ENCODE measurements at places on chromosomes 4 and X.

- H3K27me3 ChIP-seq, result no peaks in the 10 kb centered on the region
- H3K4me1 ChIP-seq, result no peaks in the 10 kb centered on the region
- no peaks in the 10 kb centered on the region for H3K36me3 ChIP-seq
- no peak overlapping the region for H3K4me3 ChIP-seq
Observed at GRCh38 chr4:83724485-83725335, 188.8 kb downstream of the GPAT3 start.

GRCh38 chrX:107728371-107729099, 47.1 kb downstream of the TSC22D3 start:
- H3K27me3 ChIP-seq, result no peaks in the 10 kb centered on the region
- no peaks in the 10 kb centered on the region for H3K36me3 ChIP-seq
- no peak overlapping the region for H3K4me3 ChIP-seq
- DNase-seq, result no peak
- peaks cover 4% of the 10 kb centered on the region for H3K4me1 ChIP-seq

GRCh38 chr4:37884855-37885487, 5.9 kb upstream of the TBC1D1 start:
- H3K36me3 ChIP-seq, result no peaks in the 10 kb centered on the region
- no peaks in the 10 kb centered on the region for H3K27me3 ChIP-seq
- no peaks in the 10 kb centered on the region for H3K4me1 ChIP-seq
- H3K27ac ChIP-seq, result peak overlapping the region; percentile 91
- no peak overlapping the region for H3K4me3 ChIP-seq

DNA sequence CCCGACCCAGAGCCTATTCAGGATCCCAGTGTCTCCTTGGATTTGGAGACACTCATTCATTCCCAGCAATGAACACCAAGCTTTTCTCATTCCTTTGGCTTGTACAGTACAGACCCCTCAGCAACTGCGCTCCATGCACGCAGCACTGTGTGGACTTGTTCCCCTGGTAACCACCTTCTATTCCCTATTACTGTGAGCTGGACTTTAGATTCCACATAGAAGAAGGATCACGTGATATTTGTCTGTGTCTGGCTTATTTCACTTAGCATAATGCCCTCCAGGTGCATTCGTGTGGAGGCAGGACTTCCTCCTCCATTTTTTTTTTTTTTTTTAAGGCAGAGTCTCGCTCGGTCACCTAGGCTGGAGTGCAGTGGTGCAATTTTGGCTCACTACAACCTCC, 106.4 kb downstream of the PHKA2 start:
- no peaks in the 10 kb centered on the region for H3K27me3 ChIP-seq
- no peak overlapping the region for H3K27ac ChIP-seq
- peaks cover 4% of the 10 kb centered on the region for H3K4me1 ChIP-seq
- no peak overlapping the region for H3K4me3 ChIP-seq
- no peak for DNase-seq

GRCh38 chr4:53943345-53944085, 120.9 kb downstream of the CHIC2 start:
- H3K4me1 ChIP-seq, result no peaks in the 10 kb centered on the region
- DNase-seq, result no peak
- no peak overlapping the region for H3K27ac ChIP-seq
- H3K36me3 ChIP-seq, result no peaks in the 10 kb centered on the region

- no peaks in the 10 kb centered on the region for H3K4me1 ChIP-seq
- no peak overlapping the region for H3K27ac ChIP-seq
- H3K4me3 ChIP-seq, result no peak overlapping the region
- DNase-seq, result no peak
- no peaks in the 10 kb centered on the region for H3K27me3 ChIP-seq
Observed at GRCh38 chr4:8602686-8603430, 10.3 kb downstream of the CPZ start.

DNA sequence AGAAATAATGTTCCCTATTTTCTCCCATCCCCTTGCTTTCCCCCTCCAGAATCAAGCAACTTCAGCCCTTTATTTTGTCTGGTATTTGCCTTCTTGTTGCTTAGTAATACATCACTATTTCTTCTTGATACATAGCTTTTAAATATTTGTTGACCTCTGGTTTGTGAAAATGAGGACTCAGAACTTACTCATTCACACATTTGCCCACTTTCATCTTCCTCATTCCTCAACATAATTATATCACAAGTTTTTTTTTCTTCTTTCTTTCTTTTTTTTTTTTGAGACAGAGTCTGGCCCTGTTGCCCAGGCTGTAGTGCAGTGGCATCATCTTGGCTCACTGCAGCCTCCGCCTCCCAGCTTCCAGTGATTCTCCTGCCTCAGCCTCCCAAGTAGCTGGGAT, 28.9 kb upstream of the NDUFC1 start:
- no peaks in the 10 kb centered on the region for H3K4me1 ChIP-seq
- H3K4me3 ChIP-seq, result no peak overlapping the region
- DNase-seq, result no peak
- no peak overlapping the region for H3K27ac ChIP-seq

GRCh38 chrX:18146954-18147353, 73.7 kb downstream of the BEND2 start:
- no peaks in the 10 kb centered on the region for H3K36me3 ChIP-seq
- H3K27me3 ChIP-seq, result no peaks in the 10 kb centered on the region
- no peak for DNase-seq
- no peak overlapping the region for H3K4me3 ChIP-seq
- H3K27ac ChIP-seq, result no peak overlapping the region

- H3K27ac ChIP-seq, result no peak overlapping the region
- H3K36me3 ChIP-seq, result no peaks in the 10 kb centered on the region
- no peaks in the 10 kb centered on the region for H3K27me3 ChIP-seq
- no peak overlapping the region for H3K4me3 ChIP-seq
Observed at GRCh38 chrX:122113376-122113775, 1066.0 kb downstream of the GLUD2 start.

- DNase-seq, result no peak
- H3K27ac ChIP-seq, result no peak overlapping the region
- no peaks in the 10 kb centered on the region for H3K4me1 ChIP-seq
- no peaks in the 10 kb centered on the region for H3K27me3 ChIP-seq
- no peak overlapping the region for H3K4me3 ChIP-seq
Observed at GRCh38 chr4:6689506-6689960, 4.1 kb upstream of the S100P start.

DNA sequence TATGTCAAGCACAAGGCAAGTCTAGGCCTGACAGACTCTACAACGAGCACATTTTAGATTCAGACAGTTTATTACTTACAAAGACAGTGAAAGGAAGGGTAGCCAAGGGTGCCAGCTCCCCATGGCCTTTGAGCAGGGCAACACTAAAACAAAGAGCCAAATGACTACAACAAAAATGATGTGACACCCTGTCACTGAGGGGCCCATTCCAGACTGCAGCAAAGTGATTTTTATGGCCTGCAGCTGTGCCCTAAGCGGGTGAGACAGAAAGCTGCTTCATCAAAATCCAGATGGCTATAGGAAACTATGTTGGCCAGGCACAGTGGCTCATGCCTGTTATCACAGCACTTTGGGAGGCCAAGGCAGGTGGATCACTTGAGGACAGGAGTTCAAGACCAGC, 13.4 kb upstream of the RP2 start:
- no peaks in the 10 kb centered on the region for H3K4me1 ChIP-seq
- H3K27ac ChIP-seq, result no peak overlapping the region
- no peak overlapping the region for H3K4me3 ChIP-seq
- no peaks in the 10 kb centered on the region for H3K36me3 ChIP-seq

GRCh38 chr4:119025916-119026661, 109.5 kb upstream of the MYOZ2 start:
- H3K27me3 ChIP-seq, result no peaks in the 10 kb centered on the region
- peaks cover 8% of the 10 kb centered on the region for H3K4me1 ChIP-seq
- no peaks in the 10 kb centered on the region for H3K36me3 ChIP-seq
- H3K4me3 ChIP-seq, result peak overlapping the region; percentile 39
- H3K27ac ChIP-seq, result peak overlapping the region; percentile 93
- peak; percentile 71 for DNase-seq

DNA sequence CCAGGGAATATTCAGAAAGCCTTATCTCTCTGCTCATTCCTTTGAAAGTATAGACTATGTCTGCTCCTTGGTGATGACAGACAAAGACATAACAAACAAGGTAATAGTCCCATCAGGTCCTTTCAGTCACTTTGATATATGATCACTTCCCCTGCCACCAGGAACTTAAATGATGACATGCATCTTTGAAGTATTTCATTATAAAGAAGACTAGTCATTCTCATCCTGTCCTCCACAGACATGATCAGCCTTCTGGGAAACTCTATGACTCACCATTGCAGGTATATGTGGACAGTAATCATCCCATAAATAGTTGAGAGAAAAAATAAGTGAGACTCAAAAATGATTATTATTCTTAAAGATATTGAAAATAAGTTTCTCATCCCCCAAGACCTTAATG, 117.5 kb upstream of the VCX2 start:
- no peaks in the 10 kb centered on the region for H3K27me3 ChIP-seq
- no peak overlapping the region for H3K4me3 ChIP-seq
- DNase-seq, result no peak
- no peak overlapping the region for H3K27ac ChIP-seq
- H3K4me1 ChIP-seq, result no peaks in the 10 kb centered on the region

GRCh38 chr4:54320826-54321685, 92.0 kb downstream of the PDGFRA start:
- H3K36me3 ChIP-seq, result no peaks in the 10 kb centered on the region
- no peak for DNase-seq
- no peaks in the 10 kb centered on the region for H3K4me1 ChIP-seq
- H3K4me3 ChIP-seq, result no peak overlapping the region

DNA sequence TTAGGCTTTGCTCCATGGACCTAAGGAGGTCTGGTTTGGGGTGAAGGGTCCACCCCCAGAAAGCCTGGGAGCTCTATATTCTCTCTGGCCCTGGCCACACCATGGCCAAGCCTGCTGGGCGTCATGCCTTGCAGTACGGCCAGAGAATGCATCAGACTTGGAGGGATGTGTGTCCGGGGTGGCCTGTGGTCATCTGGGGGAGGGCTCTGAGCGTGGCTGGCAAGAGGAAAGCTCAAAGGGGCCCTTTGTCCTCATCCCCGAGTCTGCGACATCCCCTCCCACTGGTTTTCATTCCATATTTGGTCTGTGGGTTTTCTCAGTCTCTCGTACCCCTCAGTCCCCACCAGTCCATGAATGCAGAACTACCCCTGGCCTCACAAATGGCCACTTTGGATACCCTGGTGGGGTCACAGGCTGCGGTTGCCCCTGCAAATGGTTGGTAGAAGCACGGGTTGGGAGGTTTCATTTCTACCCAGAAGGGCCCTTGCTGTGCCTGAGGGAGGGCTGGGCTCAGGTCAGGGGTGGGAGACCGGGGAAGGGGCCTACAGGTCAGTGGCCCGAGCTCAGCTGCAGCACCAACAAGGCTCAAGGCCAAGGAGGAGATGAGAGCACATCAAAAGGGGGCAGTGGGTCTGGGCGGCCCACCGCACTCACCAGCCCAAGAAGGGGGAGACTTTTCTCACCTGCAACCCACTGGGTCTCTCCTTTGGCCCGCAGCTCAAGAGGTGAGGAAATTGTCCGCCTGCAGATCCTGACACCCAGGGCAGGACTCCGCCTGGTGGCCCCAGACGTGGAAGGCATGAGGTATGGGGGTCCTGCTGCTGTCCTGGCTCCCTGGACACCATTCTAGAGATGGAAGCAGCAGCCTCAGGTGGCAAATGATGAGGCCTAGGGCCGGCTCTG, 30.2 kb downstream of the ZNF185 start:
- no peaks in the 10 kb centered on the region for H3K27me3 ChIP-seq
- DNase-seq, result no peak
- no peaks in the 10 kb centered on the region for H3K4me1 ChIP-seq
- H3K4me3 ChIP-seq, result no peak overlapping the region
- H3K27ac ChIP-seq, result no peak overlapping the region
- H3K36me3 ChIP-seq, result no peaks in the 10 kb centered on the region

DNA sequence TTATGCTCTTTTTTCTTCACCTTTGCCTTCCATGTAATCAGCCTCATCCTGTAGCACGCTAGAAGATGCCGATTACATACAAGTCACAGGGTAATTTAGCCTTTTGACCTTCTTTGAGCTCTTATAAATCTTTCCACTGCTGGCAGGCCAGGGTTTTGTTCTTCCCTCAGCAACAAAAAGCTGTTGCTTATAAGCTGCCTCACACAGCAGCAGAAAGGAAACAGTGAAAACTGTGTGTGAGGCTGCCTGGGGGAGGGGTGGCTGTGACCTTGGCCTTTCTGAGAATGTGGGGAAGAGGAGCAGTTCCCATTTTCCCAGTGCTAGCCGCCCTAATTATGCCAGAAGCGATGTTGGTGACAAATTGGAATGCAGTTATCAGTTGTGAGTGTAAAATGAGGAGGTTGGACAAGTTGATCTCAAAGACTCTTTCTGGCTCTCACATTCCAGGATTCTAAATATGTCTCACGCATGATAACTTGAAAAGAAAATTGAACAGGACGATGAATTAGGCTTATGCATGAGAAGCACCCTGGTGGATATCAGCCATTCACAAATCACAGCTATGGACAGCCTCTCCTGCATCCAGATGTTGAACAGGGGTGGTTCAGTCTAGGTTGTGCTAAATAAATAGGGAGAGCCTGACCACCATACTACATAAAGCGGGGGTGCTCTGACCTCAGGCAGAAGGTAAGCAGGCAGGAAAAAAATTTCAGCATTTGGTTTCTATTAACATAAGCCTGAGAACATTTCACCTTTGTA, 25.7 kb downstream of the SLITRK2 start:
- H3K4me1 ChIP-seq, result no peaks in the 10 kb centered on the region
- H3K27me3 ChIP-seq, result no peaks in the 10 kb centered on the region
- no peak overlapping the region for H3K27ac ChIP-seq

DNA sequence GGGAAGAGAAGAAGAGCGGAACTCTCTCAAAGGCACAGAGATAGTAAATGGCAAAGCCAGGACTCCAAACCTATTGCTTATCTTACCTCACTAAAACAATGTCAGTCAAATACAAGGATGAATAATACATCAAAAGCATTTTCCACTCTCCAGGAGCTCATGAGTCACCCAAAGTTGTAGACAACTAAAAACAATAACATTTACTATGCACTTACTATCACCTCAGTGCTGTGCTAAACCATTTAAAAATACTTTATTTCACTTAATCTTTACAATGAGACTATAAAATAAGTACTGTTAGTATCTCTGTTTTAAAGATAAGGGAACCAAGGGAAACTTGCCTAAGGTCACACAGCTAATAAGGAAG, 163.2 kb upstream of the SPANXC start:
- no peaks in the 10 kb centered on the region for H3K4me1 ChIP-seq
- H3K36me3 ChIP-seq, result no peaks in the 10 kb centered on the region
- DNase-seq, result no peak
- H3K27ac ChIP-seq, result no peak overlapping the region
- H3K27me3 ChIP-seq, result no peaks in the 10 kb centered on the region
- no peak overlapping the region for H3K4me3 ChIP-seq

DNA sequence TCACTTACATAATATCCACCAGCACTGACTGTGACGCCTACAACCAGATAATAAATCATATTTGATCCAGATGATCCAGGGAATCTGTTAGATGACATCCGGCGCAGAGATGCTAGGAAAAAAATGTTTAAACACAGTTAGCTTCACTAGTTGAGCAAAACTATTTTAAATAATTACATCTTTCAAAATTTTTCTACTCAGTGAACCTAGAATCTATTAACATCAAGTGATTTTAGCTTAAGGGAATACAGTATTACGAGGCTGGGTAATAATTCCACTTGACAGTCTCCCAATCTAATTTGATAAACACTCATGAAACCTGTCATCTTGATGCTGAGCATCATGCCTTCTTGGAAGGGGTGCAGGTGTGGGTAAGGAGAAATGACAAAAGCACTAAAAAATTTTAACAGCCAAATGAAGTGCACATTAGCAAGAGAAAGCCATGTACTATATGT, 4.7 kb downstream of the MGARP start:
- H3K27ac ChIP-seq, result no peak overlapping the region
- H3K27me3 ChIP-seq, result no peaks in the 10 kb centered on the region
- no peak for DNase-seq
- no peaks in the 10 kb centered on the region for H3K4me1 ChIP-seq
- H3K4me3 ChIP-seq, result no peak overlapping the region

Data from uterus (tissue), 4 donors.